ENCODE measurements at places on chromosomes 5 and 9.

DNA sequence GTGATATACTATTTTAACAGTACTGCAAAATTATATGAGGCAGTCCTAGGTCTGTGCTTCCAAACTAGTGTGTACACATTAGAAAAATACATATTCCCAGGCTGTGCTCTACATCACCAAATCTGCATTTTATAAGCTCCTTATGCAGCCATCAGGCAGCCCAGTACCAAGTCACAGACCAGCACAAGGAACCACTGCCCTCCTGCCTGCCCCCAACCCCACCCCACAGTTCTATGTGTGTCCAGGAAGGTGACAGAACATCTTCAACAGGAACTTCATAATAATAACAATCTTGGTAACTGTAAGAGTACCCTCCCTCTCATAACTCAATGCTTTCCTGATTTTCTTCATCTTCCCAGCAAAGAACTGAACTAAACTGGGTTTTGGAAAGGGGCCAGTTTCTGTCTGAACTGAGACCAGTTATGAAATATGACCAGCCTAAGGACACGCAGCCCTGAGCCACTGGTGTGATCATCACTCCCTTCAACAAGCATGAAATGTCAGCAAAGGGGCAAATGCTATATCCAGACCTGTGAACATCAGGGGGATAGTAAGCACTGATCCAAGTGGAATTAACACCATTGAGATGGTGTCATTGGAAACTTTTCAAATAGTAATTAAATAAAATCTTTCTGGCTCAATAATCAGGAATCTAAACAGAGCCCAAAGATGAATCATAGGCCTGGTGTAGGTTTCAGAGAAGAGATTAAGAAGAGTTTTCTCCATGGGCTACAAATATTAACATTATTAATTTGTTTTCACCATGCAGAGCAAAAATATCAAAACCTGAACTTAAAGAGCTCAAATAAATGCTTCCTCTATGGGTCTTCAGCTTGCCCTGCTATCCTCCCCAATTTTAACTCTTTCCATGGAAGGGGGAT lies 82.1 kb downstream of the DPYSL3 start:
- no peak for DNase-seq

GRCh38 chr9:99497641-99498040 lies 275.6 kb downstream of the SEC61B start:
- no peak for DNase-seq

DNA sequence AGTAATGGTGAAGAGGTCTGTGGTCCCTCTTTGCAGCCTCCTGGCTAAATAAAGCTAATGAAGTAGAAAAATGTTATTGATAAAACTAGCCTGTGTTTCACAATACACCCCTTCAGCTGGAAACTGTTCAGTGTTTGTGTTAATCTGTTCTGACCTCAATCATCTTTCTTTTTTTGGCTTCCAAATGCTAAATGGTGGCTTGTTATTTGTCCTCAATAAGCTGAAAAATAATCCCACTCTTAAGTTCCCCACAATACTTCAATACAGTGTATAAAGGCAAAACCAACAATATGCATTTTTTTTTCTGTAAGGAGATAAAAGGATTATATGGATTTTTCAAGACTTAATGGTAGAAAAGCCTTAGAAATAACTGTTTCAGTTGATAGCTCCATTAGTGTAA lies 560.5 kb downstream of the TUSC1 start:
- DNase-seq, result no peak

- no peak for DNase-seq
Observed at GRCh38 chr9:79140751-79141150, 431.0 kb upstream of the TLE4 start.

DNA sequence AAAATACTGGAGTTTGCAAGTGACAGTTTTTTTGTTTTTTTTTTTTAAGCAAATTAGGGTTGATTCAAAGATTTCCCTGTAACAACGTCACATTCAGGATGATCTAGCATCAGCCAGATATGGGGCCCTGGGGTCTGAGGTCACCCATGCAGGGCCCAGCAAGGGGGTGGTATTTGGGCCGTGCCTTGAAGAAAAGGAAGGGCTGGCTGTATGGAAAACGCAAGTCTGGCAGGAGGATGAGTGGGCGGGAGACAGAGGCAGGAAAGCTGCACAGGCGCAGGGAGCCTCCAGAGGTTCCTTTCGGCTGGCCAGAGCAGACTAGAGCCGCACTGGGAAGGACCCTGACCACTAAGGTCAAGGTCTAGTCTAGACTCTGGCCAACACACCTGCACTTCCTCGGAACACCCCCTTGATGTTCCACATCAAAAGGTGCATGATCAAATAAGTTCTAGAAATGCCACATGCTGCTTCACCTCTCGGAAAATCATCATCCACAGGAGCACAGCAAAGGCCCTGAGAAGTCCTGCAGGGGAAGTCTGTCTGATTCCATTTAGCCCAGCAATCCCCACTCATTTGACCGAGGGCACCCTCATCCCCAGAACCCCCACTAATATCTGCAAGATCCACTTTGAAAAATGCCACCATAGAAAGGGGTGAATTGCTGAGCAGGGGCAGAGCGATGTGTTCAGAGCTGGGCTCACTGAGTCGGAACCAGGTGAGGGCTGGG lies 21.1 kb upstream of the CPLX2 start:
- DNase-seq, result no peak

DNA sequence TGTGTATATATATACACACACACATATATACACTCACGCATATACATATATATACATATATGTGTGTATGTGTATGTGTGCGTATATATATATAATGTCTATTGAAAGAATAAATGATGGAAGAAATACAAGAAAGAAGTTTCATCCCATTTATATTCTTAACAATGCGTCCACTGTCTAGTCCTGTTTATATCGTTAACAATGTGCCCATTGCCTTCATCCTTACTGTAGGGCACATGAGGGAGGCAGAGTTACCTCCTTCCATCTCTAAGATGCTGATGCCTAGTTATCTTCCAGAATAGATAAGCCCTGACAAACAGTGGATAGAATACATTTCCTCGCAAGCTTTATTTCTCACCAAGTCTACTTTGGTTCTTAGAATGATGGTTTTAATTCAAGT lies 389.8 kb upstream of the SEMA6A start:
- DNase-seq, result no peak

- DNase-seq, result no peak
Observed at GRCh38 chr9:103037508-103038477, 42.7 kb downstream of the CYLC2 start.

- DNase-seq, result no peak
Observed at GRCh38 chr9:88976890-88977257, 14.4 kb upstream of the S1PR3 start.
